ENCODE measurements at places on chromosomes 4 and X.
A peak's percentile ranks its signal among the peaks of the same experiment; 100 is the strongest.

- DNase-seq: no peak
These were observed 3.5 kb upstream of the TAB3 start for GRCh38 chrX:30892591-30892990.

DNA sequence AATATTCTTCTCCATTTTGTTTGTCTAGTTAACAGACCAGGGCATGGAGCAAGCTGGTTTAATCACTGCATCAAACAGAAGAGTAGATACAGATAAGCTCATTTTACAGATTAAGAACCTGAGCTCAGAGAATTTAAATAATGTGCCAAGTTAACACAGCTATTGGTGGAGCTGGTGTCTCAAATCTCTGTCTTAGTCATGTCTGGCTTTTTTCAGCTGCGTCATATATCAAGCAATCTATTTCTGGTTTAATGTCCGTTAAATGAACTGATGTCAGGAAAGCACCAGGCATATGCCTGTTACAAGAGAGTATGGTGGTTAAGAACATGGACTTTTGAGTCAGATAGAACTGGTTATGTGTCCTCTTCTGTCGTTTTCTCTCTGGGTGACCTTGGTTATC, 79.8 kb upstream of the ADGRA3 start:
- no peak for DNase-seq

- no peak for DNase-seq
These were observed 94.8 kb downstream of the MBNL3 start for GRCh38 chrX:132393992-132394391.

DNA sequence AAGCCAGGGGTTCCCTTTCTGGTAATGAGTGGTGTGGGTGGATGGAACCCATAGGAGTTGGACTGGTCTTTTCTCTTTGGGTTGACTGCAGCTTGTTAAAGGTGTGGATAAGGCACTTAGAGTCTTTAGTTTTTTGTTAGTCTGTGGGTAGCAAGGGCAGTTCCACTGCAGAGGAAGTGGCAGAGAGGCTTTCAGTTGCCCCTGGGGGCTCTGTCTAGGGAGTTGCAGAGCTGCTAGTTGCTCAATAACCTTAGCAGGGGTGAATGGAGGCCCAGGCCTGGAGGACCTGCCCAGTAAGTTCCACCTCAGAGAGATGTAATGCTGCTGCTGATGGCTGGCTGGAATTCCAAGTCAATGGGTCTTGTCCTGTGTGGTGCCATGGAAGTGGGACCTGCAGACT, 282.6 kb upstream of the NDST4 start:
- DNase-seq: no peak

GRCh38 chr4:123587983-123588494, 191.4 kb downstream of the SPRY1 start:
- DNase-seq: peak; percentile 93

DNA sequence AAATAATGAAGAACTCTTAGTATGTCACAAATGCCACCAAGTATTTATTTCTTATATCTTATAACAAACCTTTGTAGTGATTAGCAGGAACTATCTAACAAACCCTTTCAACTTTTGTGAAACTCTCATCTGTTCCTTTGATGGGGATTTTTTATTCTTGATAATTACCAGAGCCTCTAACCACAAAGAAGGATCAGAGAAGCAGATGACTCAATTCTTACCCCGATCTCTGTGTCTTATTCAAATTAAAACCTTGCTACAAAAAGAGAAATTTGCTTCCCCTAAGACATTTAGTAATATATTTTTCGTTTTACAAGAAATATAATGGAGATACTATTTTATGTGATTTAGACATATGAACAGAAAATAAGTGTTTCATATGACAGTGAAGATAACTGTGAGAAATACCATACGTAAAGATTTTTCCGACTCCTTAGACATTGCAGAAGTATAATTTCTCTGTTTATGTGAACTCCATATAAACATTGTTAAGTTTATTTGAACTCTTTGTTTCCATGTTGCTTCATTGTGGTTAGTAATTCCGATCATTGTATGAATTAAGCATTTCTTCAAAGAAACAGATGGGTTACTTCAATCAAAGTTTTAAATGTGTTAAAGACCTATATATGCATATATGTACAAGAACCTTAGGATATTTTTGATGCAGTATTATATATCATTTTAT, 205.4 kb downstream of the CFAP299 start:
- DNase-seq: peak; percentile 29

DNA sequence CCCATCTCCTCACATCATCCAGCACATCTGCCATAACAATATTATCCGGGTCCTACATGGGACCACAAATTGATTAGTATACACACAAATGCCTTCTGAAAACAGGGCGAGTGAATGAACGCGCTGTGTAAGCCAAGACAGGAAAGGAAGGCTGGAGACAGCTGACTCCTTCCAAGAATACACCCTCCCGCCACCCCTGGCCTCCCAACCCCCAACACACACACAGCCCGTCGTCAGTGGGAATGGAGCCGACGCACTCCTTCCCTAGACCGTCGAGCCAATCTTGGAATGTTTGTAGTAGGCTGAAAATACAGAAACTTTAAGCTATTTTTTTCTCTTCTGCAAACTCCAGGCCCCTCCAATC, 319 bp upstream of the MAGEH1 start:
- DNase-seq: no peak

DNA sequence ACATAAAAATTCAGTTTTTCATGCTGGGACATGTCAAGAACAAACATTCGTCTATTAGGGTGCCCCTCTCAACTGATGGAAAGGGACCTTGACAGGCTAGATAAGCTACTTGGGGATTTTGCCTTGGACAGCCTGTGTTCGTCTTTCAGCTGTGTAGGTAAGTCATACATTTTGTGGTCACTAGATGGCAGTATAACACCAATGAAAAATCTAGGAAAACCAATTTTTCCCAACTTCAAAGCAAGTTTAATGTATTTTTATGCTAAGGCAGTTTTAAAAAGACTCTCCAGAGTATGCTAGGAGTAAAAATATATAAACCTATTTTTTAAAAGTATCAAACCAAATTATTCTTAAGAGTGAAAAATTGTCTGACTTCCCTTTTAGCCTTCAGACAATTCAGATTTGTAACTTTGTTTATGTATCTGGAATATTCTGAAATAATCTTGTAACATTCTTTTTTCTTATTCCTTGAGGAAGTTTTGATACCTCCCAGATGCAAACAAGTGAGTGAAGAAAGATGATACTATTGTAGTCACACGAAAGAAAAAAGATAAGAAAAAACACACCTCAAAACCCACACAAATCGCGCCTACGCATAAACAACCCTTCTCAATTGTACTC, 158.3 kb downstream of the CPE start:
- peak; percentile 80 for DNase-seq

GRCh38 chr4:28918871-28919270, 1801.3 kb upstream of the PCDH7 start:
- DNase-seq: no peak

DNA sequence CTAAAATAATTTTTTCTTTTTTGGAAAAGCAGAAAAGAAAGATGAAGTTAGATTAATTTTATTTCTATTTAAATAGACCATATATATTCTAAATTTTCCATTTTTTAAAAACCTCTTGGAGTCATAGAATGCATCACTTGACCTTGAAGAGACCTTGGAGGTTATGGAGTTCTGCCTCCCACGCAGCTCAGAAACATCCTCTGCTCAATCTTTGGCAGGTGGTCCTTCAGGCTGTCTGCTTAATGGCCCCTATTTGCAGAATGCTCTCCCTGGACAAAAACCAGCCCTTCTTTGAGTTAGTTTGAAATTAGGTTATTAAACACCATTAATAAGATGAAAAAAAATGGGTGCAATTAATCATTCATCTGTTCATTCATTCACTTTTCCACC, 194.1 kb upstream of the TLL1 start:
- DNase-seq: no peak

- no peak for DNase-seq
These were observed 465.1 kb upstream of the SLIT2 start for GRCh38 chr4:19786616-19787015.

GRCh38 chr4:51831133-51831532, 11.8 kb upstream of the DCUN1D4 start:
- DNase-seq: peak; percentile 82

- no peak for DNase-seq
These were observed 218.5 kb downstream of the PRR32 start for GRCh38 chrX:127038065-127038464.

DNA sequence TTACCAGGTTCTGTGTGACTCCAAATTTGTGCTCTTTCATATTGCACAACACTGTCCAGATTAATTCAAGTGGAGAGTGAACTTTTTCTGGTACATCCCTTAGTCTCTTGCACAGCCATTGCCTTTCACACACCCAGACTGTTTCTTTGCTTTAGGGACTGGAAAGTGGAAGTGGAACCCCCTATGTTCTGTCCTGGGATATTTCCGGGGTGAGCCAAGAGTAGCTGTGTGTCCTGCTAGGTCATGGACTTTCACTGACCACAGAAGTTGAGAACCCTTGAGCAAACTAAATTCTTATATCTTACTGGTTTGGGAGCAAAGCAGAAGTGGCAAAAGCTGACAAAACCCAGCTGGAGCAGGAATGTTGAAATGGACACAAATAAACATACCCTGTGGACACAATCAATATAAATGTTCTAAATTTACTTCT, 10.3 kb upstream of the VSIG4 start:
- DNase-seq: no peak

- DNase-seq: no peak
These were observed 7.8 kb downstream of the DOCK11 start for GRCh38 chrX:118503260-118504041.

- DNase-seq: no peak
These were observed 12.8 kb downstream of the ATP5ME start for GRCh38 chr4:661231-661630.

- no peak for DNase-seq
These were observed 13.6 kb upstream of the BOD1L1 start for GRCh38 chr4:13641084-13641483.

DNA sequence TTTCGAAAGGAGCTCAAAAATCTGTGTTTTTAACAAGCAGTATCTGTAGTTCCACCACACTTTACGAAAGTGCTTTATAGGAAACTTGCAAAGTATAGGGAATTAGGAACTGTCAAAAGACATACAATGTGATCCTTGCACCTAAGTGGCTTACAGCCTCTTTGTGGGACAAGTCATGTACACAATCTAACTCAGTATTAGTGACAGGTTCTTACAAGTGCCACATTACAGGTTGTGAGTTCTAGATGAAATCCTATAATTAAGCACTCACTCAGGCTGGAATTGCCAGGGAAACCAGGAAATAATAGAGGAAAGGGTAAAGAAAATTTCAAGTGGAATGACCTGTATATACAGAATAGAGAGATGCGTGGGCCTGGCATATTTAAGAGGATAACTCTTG, 567.3 kb upstream of the ATOH1 start:
- no peak for DNase-seq

DNA sequence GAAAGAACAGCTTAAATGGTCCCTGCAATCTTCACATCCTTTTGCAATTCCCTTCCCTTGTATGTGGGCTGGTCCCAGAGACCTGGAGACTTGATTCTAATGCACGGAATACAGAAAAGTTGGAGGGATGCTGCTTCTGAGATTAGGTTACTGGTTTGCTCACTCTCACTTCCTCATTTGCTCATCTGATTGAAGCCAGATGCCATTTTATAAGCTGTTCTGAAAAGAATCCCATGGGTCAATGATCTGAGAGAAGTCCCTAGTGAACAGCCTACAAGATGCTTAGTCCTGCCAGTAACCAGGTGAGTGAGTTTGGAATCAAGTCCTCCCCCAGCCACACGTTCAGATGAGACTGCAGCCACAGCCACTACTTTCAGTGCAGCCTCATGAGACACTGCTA, 35.9 kb downstream of the MAGEA1 start:
- DNase-seq: no peak

DNA sequence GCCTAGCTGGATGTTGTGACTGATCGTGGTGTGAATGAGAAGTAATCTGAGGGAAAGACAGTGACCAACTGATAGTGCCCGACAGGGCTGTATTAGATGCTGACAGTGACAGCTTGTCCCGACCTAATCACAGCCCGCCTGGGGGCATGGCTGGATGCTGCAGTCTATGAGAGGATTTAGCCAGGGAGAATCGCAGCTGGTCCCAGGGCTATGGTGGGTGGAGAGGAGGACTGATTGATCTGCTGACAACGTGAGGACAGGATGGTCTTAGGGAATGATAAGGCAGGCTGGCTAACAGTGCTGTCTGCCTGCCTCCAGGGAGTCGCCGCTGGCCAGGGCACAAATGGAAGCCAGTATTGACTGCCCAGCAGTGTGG, 621 bp upstream of the SUV39H1 start:
- DNase-seq: no peak

Data from adipocyte (in vitro differentiated cells).